NCI-H1417 treated with DMSO at 0.1 percent for 48 hours (cell line): ENCODE measurements at places on chromosomes 3 and 15.

- DNase-seq: no peak
Observed at GRCh38 chr15:101841656-101842055, 29.7 kb downstream of the OR4F15 start.

- no peak for DNase-seq
Observed at GRCh38 chr3:11245827-11246662, 26.2 kb upstream of the ATG7 start.

- DNase-seq: no peak
Observed at GRCh38 chr3:38039899-38040261, 872 bp downstream of the DLEC1 start.

GRCh38 chr3:11480663-11481298 lies 162.9 kb downstream of the VGLL4 start:
- no peak for DNase-seq

- no peak for DNase-seq
Observed at GRCh38 chr3:4006288-4006687, 207.1 kb downstream of the LRRN1 start.

- no peak for DNase-seq
Observed at GRCh38 chr3:150133293-150133692, 162.6 kb upstream of the PFN2 start.

GRCh38 chr3:190706582-190706981 lies 155.9 kb downstream of the GMNC start:
- DNase-seq: no peak

GRCh38 chr3:41338276-41338675 lies 139.0 kb downstream of the CTNNB1 start:
- DNase-seq: no peak

DNA sequence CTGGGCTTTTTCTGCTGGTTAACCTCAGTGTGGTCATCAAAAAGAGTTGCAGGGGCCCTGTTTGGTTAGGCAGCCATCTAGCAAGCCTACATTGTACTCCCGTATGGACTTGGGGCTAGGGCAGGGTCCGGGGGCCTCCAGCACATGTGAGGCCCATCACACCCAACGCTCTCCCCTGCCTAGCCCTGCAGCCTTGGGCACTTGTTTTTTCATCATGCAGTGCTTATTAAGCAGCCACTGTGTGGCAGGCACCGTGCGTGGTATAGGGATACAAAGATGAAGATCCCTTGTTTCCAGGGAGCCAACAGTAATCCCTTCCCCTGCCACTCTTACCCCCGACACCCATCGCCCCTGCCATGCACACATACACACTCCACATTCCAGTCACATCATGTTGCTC lies 14.2 kb downstream of the MRAS start:
- no peak for DNase-seq

GRCh38 chr3:187648177-187648576 lies 22.0 kb downstream of the SST start:
- no peak for DNase-seq

DNA sequence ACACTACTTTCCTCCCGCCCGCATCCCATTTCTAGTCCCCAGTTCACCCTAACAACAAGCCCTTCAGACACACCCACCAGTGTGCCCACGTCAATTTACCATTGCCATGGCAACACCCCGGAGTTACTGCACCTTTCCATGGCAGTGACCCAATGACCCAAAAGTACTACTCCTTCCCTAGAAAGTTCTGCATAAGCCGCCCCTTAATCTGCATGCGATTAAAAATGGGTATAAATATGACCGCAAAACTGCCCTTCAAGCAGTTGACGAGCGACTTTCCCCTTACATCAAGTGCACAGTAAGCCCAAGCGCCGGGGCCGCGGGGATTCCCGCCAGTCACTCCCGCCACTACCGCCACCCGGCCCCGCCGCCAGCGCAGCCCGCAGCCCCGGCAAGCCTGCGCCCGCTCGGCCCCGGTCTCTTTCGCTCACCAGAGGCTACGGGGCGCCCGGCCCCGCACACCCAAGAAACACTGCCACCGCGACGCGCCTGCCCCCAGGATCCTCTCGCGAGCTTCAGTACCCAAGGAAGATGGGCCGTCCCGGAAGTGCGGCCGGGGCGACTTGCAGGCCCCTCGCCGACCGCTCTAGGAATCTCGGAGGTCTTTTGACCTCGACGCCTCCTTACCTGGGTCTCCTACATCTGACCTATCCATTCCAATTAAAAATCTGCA lies 27.2 kb upstream of the ZNF502 start:
- no peak for DNase-seq

- DNase-seq: no peak
Observed at GRCh38 chr3:17901893-17902292, 159.5 kb upstream of the TBC1D5 start.

GRCh38 chr15:93037820-93038705 lies 50.9 kb downstream of the RGMA start:
- no peak for DNase-seq

DNA sequence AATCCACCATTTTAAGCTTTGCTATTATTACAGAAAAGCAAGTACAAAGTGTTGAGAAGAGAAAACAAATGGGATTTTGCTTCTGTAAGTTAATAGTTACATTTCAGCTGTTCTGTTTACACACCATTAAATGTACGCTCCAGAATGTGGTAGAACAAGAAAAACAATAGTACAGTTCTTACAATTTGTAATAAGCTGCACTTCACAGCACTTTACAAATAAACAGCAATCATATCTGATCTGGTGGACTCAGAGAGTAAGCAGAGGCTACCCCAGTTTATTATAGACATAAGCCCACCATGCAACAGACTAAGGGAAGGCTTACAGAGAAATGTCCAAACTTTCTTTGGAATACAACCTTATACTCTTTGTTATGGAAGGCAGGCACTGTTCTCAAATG lies 126.4 kb downstream of the OXSM start:
- DNase-seq: no peak

DNA sequence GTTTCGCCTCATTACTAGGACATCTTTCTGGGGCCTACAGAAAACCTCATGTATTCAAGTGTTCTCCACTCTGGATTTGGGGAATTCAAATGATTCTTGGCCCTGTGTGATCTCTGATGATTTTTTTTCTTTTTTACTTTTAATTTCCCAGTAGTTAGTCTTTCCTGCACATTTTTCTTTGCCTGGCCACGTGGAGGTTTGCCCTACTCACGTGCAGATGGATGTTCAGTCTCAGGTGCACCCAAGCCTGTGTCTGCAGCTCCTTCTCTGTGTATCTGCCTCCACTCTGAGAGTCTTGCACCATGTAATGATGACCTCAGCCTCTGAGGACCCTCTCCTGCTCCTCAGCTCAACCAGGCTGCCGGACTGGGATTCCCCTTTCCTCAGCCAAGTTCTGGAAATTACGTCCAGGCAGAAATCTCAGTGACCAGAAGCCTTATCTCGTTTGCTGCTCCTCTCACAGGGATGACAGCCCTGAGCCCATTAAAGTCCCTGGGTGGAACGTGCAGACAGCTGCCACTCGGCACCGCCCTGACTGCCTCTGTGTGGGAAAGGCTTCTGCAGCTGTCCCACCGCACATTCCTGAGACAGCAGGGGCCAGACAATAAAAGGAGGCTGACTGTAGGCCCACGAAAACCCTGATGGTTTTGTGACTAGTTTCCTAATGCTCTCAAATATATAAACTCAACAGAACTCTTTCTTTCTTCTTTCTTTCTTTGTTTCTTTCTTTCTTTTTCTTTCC lies 31.4 kb upstream of the GABRB3 start:
- DNase-seq: no peak

DNA sequence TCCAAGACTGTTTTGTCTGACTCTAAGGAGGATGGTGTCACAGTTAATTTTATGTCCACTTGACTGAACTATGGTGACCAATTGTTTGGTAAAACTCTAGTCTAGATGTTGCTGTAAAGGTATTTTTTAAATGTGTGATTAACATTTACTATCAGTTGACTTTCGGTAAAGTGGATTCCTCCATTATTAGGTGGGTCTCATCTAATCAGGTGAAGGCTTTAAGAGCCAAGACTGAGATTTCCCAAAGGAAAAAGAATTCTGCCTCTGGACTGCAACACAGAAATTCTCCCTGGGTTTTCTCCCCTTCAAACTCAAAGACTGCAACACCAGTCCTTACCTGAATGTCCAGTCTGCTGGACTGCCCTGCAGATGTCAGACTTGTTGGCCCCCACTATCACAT lies 118.9 kb downstream of the OXNAD1 start:
- DNase-seq: no peak

- DNase-seq: no peak
Observed at GRCh38 chr15:40960925-40961324, 7.7 kb downstream of the CHAC1 start.

GRCh38 chr15:56410721-56411120 lies 45.5 kb downstream of the TEX9 start:
- DNase-seq: no peak

DNA sequence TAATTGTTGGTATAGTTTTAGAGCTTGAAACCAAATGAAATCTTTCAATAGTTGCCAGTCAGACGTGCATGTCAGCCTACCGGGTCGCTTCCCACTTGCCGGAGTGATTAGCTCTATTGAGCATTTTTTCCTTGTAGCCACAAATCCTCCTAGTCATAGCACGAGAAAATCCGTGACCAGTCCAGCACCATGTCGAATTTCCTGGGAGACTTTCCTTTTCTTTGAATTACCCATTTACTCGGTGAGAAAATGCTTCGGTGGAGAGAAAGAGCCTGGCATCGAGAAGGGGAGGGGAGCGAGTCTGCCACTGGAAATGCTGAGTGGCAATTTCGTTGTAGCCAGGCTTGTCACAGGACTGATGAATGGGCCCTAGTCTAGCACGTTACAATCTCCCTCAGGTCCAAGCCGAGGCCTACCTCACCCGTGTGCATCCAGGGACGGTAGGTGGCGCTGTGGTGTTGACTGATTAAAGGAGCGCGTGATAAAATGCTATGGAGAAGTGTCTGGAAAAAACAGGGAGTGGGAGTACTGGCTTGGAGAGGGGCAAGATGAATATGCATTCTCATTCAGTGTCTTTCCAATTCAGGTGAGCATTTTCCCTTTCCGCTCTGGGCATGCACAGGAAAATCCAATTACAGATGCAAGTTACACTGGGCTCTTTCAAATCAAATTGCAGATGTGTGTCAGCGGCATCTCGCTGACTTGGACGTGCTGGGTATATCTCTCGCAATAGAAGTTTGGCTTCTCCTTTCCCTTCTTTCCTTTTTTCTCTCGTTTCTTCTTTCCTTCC lies 238.8 kb downstream of the EDEM1 start:
- no peak for DNase-seq

DNA sequence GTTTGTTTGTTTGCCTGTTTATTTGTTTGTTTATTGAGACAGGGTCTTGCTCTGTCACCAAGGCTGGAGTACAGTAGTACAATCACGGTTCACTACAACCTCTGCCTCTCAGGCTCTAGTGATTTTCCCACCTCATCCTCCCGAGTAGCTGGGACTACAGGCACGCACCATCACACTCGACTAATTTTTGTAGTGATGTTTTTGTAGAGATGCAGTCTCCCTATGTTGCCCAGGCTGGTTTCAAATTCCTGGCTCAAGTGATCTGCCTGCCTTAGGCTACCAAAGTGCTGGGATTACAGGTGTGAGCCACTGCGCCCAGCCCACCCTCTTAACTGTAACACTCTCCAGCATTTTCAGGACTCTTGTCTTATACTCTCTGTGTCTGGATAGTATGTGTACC lies 26.7 kb downstream of the PLD1 start:
- DNase-seq: no peak

- DNase-seq: no peak
Observed at GRCh38 chr3:15269091-15269989, 63.0 kb downstream of the SH3BP5 start.

DNA sequence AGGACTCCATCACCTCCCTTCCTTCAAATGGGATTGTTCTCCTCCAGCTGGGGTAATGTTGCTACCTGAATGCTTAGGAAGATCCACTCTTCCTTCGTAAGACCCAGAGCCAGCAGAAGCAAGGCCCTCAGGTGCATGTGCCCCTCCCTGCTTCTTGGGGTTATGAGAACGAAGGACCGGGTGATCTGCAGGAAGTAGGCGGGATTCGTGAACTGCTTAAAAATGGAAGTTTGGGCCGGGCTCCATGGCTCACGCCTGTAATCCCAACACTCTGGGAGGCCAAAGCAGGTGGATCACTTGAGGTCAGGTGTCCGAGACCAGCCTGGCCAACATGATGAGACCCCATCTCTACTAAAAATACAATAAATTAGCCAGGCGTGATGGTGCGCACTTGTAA lies 8.0 kb downstream of the TLR9 start:
- no peak for DNase-seq

DNA sequence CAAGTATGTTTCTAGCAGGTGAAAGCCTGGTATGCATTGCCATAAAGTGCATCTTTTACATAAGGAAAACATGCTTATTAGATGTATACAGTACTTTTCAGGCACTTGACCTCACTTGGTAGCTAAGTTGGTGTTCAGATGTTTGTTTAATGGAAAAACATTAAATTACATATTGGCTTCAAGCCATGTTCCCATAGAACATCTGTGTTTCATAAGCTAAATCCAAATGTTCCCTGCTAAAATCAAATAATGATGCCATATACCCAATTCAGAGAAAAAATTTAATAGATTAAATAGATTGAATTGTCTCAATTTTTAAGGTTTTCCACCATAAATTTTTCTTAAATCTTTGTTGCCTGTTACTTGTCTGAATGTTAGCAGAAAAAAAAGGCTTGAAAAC lies 19.1 kb upstream of the RPL22L1 start:
- DNase-seq: no peak

- no peak for DNase-seq
Observed at GRCh38 chr15:72063186-72063585, 54.8 kb downstream of the MYO9A start.

DNA sequence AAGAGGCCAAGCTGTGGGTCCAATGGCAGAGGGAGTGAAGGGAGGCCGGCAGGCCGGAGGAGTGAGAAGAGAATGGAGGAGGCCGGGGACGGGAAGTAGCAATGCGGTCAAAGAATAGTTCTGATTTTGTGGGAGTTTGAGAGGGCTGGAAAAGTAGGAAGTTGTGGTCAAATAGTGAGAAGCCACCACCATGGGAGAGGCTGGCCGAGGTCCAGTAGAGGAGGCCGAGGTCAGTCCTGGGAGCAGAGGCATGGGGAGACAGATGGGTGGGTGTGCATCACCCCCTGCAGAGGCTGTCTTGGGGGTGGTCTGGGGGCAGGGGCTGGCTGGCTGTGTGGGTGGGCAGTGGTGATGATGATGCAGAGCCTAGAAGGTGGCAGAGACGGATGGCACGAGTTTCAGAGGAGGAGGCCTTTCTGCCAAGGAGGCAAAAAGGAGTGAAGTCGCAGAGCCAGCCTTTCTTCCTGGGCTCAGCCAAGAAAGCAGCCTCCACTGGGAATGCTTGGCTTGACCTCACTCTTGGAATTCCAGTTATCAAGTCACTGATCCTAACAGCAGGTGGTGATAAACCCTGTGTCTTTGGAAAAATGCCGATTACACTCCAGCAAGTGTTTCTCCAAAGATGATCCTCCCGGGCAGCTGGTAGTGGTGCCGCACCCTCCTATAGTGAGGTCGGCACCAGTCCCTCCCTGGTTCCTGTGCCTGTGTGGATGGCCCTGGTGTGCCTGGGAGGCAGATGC lies 57.3 kb downstream of the ARNT2 start:
- no peak for DNase-seq

GRCh38 chr3:85821130-85821756 lies 862.5 kb downstream of the CADM2 start:
- peak; percentile 63 for DNase-seq

- DNase-seq: no peak
Observed at GRCh38 chr3:159147813-159148212, 346.0 kb downstream of the MFSD1 start.

GRCh38 chr15:41291065-41291631 lies 41.2 kb downstream of the OIP5 start:
- DNase-seq: no peak
